Stimulated activated naive B cell treated with anti-CD40 and anti-IgM and Interleukin-4, amounts not matched to agents 10 μg/mL and 1 μg/mL and 100 μg/mL, for 72 hours (primary cell): ENCODE measurements at places on chromosomes 12 and 14.

DNA sequence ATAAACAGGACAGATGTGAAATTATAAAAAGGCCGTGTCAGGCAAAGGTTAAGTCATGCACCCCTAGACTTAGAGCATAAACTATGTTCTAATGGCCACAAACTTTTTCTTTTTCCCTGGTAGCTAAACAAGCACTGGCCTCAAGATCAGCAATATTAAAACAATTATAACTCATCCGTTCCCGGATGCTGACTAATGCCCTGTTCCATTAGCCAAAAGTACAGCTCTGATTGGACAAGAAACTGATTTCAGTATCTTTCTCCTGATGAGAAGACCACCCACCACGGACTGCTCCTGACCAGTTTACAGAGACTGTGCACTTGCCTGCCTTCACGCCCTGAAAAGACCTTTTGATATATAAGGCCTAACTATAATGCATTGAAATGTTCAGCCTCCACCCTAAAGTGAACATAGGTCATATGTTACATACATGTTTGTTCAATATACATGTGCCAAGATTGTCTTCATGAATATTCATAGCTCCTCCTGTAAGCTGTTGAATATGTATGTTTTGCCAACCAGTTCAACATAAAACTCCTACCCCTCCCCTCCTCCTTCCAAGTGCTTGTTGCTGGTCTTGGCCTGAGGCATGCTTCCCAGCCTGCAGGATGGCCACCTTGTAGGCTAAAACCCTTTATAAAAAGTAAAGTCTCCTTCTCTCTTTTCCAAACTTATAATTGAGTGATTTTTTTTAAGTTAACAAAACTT lies 162.0 kb downstream of the IPO8 start:
- DNase-seq, result no peak

DNA sequence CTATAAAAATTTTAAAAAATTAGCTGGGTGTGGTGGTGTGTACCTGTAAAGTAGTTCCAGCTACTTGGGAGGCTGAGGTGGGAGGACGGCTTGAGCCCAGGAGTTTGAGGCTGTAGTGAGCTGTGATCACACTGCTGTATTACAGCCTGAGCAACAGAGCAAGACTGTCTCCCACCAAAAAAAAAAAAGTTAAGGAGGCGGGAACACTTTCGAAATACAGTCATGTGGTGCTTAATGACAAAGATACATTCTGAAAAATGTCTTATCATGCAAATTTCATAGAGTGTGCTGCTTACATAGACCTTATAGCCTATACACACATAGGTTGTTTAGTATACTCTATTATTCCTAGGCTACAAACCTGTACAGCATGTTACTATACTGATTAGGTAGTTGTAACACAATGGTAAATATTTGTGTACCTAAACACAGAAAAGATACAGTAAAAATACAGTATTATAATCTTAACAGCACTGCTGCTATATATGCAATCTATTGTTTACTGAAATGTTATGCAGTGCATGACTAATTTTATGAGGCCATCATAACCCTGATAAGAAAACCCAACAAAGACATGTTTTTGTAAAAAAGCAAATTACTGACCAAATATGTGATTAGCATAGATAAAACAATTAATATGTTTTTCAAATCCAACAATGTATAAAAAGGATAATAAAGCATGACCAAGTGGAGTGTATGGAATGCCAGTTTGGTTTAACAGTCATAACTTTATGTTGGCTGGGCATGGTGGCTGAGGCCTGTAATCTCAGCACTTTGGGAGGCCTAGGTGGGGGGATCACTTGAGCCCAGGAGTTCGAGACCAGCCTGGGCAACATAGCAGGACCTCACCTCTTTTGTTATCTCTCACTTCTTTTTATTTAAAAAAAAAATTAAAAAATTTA lies 11.4 kb downstream of the EIF2S1 start:
- DNase-seq, result no peak

DNA sequence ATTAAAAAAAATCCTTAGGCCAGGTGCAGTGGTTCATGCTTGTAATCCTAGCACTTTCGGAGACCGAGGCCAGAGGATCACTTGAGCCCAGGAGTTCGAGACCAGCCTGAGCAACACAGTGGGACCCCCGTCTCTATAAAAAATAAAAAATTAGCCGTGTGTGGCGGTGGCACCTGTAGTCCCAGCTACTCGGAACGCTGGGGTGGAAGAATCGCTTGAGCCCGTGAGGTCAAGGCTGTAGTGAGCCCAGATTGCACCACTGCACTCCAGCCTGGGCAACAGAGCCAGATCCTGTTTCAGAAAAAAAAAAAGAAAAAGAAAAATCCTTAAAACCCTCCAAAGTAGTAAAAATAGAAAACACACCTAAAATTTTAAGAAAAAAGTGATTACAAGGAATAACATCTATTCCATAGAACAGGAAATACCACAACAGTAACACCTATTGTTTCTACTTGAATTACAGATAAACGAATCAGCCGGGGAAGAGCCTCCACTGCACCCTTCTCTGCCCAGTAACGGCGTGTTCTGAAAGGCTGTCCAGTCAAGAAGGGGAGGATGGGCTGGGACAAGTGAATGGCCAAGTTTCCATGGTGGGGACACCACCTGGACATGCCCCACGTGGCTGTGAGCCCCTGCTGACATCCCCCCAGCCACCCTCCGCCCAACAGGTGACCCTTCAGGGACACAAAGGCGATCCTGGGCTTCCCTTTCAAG lies 17.8 kb downstream of the POLE start:
- DNase-seq, result no peak

- peak; percentile 30 for DNase-seq
Observed at GRCh38 chr12:117367006-117367638, 5.7 kb upstream of the NOS1 start.

DNA sequence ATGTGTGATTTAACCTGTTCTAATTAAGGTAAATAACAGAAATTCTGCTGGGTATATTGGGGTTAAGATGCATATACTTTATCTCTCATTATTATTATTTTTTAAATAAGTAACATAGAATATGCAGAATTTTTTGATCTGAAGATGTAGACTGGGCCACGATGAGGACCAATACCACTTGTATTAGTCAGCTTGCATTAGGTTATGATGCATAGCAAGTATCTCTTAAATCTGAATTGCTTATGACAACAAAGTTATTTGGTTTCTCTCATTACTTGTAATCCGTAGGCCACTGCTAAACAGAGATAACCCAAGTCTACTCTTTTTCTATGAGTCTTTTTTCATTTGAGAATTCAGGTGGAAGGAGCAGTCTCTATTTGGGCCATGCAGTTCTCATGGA lies 145.5 kb upstream of the NOVA1 start:
- no peak for DNase-seq

DNA sequence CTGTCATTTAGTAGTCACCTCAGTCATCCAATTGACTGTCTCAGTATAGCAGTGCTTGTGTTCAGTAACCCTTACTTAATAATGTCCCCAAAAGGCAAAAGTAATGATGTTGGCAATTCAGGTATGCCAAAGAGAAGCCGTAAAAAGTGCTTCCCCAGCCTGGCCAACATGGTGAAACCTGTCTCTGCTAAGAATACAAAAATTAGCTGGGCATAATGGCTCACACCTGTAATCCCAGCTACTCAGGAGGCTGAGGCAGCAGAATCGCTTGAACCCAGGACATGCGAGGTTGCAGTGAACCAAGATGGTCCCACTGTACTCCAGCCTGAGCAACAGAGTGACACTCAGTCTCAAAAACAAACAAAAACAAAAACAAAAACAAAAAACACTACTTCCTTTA lies 33.6 kb downstream of the SENP1 start:
- DNase-seq, result no peak

DNA sequence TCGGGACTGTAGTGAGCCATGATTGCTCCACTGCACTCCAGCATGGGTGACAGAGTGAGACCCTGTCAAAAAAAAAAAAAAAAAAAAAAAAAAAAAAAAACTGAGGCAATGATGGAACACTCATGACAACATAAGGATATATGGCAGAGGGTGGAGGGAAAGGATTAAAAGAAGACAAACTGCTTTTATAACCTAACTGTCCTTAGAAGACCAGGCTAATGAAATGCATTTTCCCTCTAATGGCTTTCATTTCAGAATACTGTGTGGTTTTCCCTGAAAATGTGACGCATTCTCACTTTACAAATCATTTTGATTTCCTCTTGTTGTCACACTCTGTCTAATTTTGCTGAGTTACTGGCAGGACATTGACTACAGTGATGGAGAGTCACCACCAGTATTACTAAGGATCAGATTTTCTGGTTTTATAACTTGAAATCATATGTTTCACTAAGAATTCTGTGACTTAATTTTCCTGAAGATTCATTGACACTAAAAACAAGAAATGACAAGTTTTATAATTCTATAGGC lies 137.6 kb upstream of the SSTR1 start:
- DNase-seq, result no peak

DNA sequence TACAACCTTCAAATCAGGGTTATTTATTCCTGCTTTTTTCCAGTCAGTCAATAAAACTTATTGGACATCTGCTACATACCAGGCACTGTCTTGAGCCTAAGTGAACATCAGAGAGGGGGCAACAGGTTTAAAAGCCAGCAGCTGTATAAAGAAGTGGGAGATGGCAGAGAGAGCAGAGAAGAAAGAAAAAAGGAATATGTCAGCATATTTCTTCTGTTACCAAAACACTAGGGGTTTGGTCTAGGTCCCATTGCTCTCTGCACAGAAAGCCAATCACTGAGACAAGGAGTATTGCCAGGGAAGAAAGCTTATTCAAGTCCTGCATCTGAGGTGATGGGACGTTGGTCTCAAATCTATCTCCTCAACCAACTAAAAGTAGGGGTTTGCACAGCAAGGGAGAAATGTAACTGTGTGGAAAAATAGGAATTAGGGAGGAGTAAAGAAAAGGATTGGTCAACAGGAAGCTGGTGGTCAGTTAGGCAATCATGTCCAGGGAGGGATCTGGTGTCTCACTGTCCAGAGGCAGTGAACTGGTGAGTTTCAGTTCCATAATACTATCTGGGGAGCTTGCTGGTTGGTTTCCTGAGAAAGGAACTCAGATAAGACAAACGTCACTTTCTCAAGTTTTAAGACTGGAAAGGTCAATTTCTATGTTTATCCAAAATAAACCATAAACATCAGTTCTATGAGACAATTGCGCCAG lies 107.5 kb downstream of the PHLDA1 start:
- no peak for DNase-seq

- DNase-seq, result no peak
Observed at GRCh38 chr14:103638594-103638993, 9.6 kb downstream of the KLC1 start.

GRCh38 chr12:27627123-27627852 lies 69.0 kb upstream of the REP15 start:
- DNase-seq, result no peak

GRCh38 chr12:11684393-11684792 lies 34.9 kb downstream of the ETV6 start:
- DNase-seq, result no peak

DNA sequence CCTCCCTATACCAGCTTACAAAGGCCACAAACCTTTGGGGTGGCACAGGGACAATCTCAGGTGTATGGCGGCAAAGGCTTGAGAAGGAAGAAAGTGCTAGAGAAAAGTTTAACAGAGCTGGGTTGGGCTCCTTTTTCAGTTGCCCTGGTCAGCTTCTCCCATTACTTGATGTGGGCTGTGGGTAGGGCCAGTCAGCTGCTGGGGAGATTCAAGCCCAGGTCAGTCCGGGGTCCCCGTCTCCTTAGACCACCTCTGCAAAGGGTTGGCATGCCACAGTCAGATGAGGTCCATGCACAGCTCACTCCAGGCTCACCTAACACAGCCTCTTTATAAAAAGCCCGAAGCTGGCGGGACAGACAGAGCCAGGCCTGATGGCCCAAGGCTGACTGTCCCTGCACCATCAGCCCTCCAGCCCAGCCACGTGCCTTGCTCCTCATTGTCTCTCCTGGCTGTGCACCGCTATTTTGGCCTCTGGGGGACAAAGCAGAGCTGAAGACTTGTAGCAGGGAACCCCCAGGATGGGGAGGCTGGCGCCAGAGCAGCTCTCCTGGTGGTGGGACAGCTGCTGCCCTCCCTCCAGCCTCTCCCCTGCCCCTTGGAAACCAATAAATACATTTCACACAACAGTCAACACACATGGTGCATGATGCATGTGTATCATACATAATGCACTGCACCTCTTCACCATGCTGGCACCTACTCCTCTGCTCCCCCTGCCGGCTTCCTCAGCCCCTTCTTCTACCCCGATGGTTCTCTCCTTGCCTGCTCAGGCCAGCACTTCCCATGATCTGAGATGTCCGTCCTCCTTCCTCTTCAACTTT lies 61.7 kb upstream of the DDX11 start:
- no peak for DNase-seq

- DNase-seq, result no peak
Observed at GRCh38 chr12:6201213-6201608, 1.0 kb downstream of the CD9 start.

DNA sequence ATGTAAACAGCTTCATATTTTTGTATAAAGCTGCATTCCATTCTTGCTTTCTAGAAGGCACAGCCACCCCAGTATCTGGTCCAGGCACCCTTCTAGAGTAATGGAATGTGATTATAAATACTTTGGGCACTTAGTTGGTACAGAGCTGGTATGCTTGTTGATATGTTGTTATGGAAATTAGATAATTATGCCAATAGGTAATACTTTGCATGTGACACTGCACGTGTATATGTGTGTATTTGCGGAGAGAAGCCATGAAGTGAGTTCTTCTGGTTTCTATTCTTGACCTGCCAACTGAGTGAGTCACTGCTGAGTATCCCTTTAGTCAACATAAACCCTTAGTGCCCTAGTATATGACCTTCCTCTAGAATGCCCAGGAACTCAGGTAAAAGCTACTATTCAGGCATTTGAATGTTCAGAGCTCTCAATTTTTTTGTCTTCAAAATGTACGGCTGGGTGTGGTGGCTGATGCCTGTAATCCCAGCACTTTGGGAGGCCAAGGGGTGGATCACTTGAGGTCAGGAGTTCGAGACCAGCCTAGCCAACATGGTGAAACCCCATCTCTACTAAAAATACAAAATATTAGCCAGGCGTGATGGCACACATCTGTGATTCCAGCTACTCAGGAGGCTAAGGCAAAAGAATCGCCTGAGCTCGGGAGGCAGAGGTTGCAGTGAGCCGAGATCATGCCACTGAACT lies 6.2 kb upstream of the TCP11L2 start:
- DNase-seq, result no peak

DNA sequence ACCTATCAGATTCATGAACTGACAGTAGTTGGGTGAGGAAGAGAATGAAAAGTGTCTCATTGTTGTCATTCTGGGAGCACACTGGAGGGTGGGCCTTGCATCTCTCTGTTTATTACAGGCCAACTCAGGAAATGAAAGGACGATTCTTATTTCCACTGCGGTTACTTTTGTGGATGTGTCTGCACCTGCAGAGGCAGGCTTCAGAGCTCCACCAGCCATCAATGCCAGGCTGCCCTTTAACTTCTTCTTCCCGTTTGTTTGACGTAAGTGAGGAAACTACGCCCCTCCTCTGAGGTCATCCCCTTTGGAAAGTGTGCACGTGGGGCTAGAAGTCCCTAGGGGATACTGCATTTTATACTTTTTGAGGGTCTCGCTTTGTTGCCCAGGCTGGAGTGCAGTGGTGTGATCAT lies 33.7 kb downstream of the TCTN1 start:
- DNase-seq, result peak; percentile 82

GRCh38 chr14:66746316-66747006 lies 238.5 kb downstream of the GPHN start:
- DNase-seq, result no peak
